Dorsolateral prefrontal cortex (tissue), 122 donors: ENCODE measurements at places on chromosomes 4 and X.

- no peak for DNase-seq
Measured at GRCh38 chr4:26104056-26104685, 190.2 kb downstream of the SMIM20 start.

GRCh38 chr4:133641191-133641590 lies 492.1 kb downstream of the PCDH10 start:
- DNase-seq: no peak

- DNase-seq: no peak
Measured at GRCh38 chr4:86026720-86027119, 333.1 kb downstream of the MAPK10 start.

GRCh38 chr4:14000091-14000814 lies 372.7 kb upstream of the BOD1L1 start:
- no peak for DNase-seq

DNA sequence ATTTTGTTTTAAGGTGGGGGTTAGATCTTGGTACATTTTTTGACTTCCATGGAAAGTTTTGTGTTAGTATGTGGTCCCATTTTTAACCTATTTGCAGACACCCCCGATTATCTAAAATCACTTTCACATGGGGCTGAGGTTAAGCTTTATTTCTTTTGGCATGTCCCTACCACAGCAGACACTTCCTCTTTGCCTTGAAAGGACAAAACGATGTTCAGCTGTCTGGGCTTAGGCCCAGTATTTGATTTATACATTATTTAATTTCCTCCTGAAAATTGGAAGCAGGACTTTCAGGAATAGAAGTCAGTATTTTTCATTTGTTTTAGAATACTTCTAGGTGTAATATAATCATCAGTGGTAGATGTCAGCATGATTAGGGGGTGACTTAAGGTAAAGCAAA lies 112.4 kb upstream of the SPRY1 start:
- DNase-seq: no peak

DNA sequence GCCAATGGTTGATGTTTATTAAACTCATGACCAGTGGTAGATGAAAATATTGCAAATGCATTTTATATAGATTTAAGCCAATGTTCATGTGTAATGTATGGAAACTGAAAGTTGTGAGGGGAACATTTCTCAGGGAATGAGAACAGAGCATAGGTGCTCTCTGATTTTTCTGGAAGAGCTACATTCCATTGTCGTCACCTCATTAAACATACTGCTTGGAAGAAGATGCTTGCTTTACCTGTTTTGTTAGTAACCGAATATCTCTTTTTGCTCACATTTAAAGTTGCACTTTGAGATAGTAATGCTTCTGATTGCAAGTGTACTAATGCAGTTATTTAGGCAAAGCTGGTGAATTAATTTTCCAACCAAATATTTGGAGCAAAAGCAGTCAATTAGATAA lies 93.8 kb upstream of the CLCN4 start:
- DNase-seq: no peak

DNA sequence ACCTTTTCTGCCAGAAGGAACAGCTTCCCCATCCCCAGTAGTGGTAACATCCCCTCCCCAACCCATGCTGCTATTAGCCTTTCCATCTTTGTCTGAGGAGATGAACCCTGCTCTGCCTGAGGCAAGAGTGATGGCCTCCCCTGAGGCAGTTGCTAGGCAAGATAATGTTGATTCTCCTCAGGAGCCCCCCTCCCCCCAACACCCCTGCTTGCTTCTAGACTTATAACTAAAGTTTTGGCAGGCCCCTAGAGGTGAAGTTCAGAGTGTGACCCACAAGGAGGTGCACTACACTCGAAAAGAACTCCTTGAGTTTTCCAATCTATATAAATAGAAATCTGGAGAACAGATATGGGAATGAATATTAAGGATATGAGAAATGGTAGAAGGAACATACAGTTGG lies 962.5 kb downstream of the ADGRL3 start:
- DNase-seq: no peak

GRCh38 chrX:50971395-50971794 lies 60.9 kb downstream of the BMP15 start:
- DNase-seq: no peak

DNA sequence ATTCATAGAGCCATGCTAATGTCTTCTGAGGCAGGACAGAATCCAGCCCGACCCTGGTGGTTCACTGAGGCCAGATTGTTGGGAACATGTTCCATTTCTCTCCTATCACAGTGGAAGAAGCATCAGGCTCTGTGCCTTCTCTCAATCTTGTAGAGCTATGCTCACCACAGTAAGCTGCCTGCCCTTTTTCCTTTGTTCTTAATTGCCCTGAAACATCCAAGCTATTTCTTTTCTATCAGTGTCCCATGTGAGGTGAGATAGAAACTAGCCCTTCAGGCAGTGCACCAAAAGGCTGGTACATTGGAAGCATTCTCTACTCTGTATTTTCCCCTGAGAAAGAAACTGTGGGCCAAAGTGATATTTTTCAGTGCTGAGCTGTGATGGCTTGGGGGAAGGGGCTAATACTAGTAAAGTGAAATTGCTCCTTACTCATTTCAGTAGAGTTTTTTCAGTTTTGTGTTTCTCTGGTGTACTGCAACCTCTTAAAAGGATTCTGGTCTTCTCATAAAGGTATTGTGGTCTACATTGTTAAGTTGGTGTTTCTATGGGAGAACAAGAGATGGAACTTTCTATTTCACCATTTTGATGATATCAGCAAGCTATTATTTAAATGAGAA lies 611.2 kb downstream of the RPA4 start:
- DNase-seq: no peak

DNA sequence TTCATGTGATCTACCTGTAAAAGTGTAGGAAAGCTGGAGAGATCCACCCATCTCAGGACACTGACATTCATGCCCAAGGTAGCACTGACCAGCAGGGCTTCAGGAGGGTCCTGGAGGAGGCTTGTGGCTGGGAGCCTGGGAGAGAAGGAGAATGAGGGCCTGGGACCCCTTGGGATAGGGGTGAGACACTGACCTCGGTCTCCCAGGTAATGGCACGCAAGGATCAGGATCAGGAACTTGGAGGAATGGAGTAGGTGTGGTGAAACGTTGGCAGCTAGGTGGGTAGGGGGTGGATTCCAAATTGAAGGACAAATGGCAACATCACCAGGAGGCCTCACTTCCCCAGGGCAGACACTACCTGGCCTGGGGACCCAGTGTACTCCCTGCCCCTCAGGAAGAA lies 12.4 kb upstream of the RGS12 start:
- peak; percentile 9 for DNase-seq
